ENCODE measurements at places on chromosomes 2 and 18.

- DNase-seq = no peak
Measured at GRCh38 chr2:152383702-152384101, 48.7 kb downstream of the FMNL2 start.

DNA sequence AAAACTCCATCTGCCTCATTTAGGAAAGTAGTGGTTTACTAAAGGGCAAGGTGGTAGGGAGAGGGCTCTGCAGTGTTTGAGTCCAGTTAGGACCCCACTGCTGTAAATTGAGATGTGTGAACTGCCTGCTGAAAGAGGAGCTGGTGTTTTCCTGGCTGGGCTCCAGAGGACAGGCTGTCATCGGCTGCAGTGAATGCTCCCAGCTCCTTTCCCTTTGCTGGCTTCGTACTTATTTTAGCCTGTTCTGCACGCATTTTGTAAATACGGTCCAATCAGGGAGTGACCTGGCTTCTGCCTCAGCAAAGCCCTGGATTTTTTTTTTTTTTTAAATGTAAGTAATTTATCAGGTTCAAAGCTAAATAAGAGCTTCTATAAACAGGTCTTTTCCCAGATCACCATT lies 37.5 kb downstream of the SLC4A3 start:
- no peak for DNase-seq

- DNase-seq = peak; percentile 10
Measured at GRCh38 chr18:62329691-62330454, 4.8 kb downstream of the TNFRSF11A start.

DNA sequence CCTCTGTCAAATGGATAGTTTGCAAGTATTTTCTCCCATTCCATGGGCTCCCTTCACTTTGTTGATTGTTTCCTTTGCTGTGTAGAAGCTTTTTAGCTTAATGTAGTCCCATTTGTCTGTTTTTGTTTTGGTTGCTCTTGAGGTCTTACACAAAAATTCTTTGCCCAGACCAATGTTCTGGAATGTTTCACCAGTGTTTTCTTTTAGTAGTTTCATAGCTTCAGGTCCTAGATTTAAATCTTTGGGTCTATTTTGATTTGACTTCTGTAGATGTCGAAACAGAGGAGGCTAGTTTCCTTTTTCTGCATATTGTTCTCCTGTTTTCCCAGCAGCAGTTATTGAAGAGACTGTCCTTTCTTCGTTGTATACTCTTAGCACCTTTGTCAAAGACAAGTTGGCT lies 351.6 kb downstream of the PTPRM start:
- DNase-seq = no peak

- no peak for DNase-seq
Measured at GRCh38 chr2:96336873-96337272, 1.3 kb downstream of the NCAPH start.

- DNase-seq = no peak
Measured at GRCh38 chr2:6233993-6234392, 541.8 kb downstream of the SOX11 start.

GRCh38 chr2:234497594-234498235 lies 834 bp upstream of the ARL4C start:
- no peak for DNase-seq

DNA sequence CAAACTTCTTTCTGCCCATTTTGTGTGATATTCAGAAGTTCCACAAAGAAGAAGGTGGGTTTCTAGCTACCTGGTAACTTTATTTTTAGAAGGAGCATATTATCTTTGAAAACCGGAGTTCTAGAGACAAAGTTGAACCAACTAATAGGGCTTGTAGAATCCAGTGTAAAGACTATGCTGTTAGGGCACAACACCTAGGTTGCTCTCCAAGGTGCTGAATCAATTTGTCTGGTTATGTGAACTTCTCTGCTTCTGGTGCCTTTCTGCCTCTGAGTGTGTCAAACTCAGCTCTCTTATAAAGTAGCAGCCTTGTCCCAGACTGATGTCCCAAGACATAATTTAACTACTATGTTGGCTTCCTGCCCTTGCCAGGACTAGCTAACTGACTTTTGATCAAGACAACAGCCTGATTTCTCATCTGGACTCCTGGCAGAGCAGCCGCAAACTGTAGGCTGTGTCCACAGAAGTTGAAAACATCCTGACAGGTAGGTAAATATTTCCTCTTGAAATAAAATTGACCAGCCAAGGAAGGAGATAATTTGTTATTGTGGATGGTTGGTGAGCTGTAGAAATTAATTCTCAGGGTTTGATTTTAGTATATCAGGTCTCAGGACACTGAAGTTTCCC lies 119.4 kb downstream of the CYRIA start:
- peak; percentile 26 for DNase-seq

DNA sequence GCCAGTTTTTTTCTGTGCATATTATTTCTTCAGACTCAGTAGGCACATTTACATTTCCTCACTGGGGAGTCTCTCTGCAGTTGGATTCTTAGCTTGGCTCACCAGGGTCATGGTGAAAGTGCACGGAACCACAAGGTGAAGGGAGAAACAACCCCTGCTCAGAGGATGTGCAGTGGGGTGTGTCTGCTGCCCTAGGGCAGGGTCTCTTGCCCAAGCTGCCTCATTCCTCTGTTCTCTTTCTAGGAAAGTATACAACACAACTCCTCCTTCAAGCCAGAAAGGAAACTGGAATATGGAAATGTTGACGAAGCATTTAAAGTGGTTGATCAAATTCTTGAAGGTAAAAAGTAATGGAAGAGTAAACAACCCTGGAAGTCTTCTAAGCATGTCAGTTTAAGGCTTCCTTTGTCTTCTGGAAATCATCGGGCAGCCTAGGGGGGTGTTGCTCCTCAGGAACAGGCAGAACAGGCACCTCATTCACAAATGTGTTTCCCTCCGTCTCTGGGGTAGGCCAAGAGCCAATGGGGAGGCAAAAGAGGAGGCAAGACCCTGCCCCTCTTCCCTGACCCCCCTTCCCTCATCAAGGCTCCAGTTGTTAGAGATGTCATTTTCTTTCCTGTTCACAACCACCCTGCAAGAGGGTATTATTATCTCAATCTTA lies 41.4 kb downstream of the AOX1 start:
- DNase-seq = no peak

GRCh38 chr2:199279146-199279545 lies 178.6 kb downstream of the SATB2 start:
- no peak for DNase-seq

DNA sequence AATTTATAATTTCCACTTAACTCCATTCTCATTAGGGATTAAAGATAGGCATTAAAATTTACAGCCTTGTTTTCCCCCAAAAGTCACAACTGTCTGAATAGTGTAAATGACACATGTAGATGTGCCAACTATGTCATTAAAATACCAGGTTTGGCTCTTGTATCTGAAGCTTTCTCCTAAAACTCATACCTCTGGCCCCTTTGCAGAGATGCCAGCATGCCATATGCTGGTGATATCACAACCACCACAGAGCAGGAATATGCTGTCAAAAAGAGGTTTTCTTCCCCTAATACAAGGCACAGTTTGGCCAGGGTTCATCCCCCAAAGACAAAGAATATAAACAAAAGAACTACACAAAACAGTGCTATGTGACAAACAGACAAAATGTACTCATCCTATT lies 65.4 kb downstream of the REV1 start:
- no peak for DNase-seq

GRCh38 chr18:57798713-57799373 lies 4.3 kb downstream of the ATP8B1 start:
- no peak for DNase-seq

DNA sequence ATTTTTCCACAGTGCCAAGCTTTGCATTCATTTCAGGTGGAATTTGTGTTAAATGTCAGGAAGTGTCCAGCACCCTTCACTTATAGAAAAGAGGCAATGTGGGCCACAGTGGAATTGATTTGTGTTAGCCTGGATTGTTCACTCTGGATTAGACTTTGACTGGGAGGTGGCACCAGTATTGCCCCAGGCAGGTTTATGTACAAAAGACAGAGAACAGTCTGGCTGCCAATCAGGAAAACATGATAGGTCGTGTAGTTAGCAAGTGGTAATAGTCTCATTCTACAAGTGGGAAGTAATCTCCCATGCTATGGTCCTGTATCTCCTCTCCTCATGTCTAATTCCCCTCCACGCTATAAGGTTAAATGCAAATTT lies 45.6 kb downstream of the RAB27B start:
- DNase-seq = no peak

- no peak for DNase-seq
Measured at GRCh38 chr18:27582760-27583412, 397.8 kb upstream of the CHST9 start.

DNA sequence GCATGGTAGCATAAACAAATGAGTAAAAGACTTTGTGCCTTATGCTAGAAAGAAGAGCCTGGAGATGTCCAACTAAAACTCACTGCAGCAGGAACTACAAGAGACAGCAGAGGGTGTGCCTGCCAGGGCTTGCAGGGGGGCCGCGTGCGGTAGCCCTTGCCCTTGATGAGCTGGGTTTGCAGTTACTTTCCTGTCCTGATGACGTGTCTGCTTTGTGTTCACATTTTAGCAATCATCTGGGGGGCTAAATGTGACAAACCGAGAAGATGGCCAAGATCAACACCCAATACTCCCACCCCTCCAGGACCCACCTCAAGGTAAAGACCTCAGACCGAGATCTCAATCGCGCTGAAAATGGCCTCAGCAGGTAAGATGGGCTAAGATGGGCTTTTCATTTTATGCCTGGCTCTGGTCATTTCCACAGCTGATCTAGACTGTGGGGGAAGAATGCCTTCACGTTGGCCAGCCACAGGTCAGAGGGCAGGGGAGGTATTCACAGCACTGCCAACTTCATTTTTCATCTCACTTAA lies 23.5 kb downstream of the CNGA3 start:
- DNase-seq = no peak

DNA sequence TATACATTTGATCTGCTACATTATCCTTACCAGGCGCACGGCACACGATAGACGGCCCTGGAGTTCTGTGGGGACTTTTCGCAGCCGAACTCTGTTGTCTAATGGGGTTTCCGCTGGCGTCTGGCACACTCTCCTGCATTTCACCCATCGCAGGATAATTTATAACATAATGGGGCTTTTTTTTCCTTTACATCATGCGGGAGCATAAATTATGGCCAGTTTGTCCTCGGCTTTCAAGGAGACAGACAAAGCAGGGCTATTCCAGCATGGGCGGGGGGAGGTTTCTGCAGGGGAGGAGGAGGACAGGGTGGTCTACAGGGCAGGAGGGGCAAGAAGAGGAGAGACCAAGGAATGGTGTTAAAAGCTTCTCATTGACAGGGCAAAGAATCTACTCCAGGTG lies 279.8 kb downstream of the CELF4 start:
- DNase-seq = no peak

GRCh38 chr2:73961823-73962615 lies 22.7 kb upstream of the TET3 start:
- no peak for DNase-seq

GRCh38 chr18:41537666-41538065 lies 417.4 kb upstream of the PIK3C3 start:
- no peak for DNase-seq

- DNase-seq = no peak
Measured at GRCh38 chr2:234674781-234675201, 177.9 kb upstream of the ARL4C start.

GRCh38 chr2:155223781-155224406 lies 525.4 kb downstream of the KCNJ3 start:
- no peak for DNase-seq

DNA sequence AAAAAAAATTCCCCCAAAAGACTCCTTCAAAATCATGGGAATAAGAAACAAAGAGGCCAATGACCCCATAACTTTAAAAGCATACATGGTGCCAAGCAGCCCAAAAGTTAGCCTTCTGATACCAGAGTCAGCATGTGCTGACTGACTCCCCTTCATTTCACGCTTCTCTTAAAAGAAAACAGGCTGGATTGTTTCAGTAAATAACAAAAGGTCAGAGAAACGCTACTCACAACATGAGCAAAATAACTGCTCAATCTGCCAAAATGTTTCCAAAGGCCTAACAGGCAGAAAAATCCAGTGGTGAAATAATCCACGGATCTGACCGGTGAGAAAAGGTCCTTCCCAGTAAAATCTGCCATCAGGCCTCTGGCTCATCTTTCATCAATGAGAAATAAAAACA lies 71.6 kb downstream of the BCL2 start:
- no peak for DNase-seq

- DNase-seq = no peak
Measured at GRCh38 chr2:64192125-64192479, 47.9 kb upstream of the PELI1 start.

GRCh38 chr2:138500592-138501424 lies 762 bp upstream of the SPOPL start:
- DNase-seq = no peak

DNA sequence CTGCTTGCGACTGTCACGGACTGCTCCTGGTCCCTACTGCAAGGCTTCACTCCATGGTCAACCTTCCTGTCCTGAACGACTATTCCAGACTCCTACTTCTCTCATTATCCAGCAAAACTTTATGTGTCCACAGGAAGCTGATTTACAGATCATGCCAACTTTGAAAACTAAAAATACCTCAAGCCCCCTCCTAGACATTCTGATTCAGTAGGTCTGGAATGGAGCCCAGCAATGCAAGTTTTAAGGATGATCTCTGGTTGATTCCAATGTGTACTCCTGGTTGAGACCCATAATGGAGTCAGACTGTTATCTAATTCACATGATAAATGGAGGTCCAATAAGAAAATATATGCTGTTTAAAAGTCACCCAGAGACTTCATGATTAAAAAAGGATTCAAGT lies 13.1 kb upstream of the LRATD1 start:
- DNase-seq = no peak

DNA sequence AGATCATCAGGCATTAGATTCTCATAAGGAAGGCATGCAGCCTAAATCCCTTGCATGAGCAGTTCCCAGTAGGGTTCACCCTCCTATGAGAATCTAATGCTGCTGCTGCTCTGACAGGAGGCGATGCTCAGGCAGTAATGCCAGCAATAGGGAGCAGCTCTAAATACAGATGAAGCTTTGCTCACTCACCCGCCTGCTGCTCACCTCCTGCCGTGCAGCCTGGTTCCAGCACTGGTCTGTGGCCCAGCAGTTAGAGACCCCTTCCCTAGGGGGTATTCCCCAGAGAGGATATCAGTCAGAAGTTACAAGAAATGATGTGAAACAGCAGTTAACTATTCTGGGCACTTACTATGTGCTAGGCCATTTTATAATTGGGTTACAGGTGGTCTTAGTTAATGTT lies 226.0 kb downstream of the KCNJ3 start:
- DNase-seq = no peak

DNA sequence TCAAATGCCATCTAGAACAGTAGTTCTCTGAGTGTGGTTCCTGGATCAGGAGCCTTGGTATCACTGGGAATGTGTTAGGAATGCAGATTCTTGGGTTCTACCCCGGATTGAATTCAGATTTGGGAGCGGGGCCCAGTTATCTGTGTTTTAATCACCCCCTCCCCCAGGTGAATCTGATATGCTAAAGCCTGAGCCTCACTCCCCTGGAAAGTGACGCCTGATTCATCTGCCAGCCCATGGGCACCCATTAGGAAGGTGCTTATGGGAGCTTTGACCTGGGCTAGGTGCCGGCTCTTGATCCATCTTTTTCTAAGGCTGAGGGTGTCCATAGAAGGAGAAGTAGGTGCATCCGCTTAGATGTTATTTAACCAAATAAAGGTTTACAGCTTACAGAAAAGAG lies 199.4 kb downstream of the NEDD4L start:
- DNase-seq = no peak

GRCh38 chr2:232434563-232435374 lies 21.2 kb upstream of the ALPI start:
- no peak for DNase-seq

DNA sequence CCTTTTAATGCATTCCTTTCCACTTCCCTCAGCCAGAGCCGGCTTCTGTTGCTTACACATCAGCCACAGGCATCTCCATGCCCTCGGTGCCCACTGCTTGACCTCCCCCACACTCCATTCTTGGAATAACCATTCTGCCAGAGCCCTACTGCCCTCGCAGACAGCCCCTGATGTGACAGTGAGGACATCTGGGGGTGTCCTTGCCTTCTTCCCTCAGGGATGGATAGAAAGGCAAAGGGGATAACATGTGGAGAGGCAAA lies 6.4 kb upstream of the NPPC start:
- no peak for DNase-seq

Data from prostate gland (tissue), 2 donors.